Kidney (tissue), 22 donors: ENCODE measurements at places on chromosomes 6 and 20. TPM values are rescaled to one million over a fixed set of nuclear protein-coding genes. Genes with fewer than 3 reads are reported as not detected.

- no peak for DNase-seq
These were observed 248.1 kb downstream of the CD109 start for GRCh38 chr6:73943930-73944652.

DNA sequence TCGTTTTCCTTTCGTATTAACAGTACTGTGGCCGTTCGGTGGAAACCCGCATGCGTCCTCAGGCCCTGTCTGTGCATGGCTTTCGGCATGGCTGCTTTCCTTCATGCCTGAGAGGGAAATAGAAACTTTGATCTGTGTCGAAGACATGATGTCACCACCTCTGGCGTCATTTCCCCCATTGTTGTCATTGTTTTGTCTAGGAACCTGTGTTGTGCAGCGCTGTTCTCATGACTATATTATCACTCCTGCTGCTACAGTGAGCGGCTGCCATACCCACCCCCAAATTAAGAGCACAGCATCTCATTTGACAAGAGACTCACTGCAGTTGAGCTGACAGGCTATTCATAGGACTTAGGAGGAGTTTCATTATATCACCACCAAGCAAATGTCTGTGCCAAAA lies 172.3 kb downstream of the TMEM242 start:
- no peak for DNase-seq

GRCh38 chr20:5033566-5033965 lies 32.3 kb upstream of the SLC23A2 start:
- DNase-seq = no peak

GRCh38 chr6:137944793-137945498 lies 77.9 kb downstream of the TNFAIP3 start:
- DNase-seq = no peak

GRCh38 chr20:46713957-46714834 lies 4.7 kb downstream of the SLC2A10 start:
- no peak for DNase-seq

DNA sequence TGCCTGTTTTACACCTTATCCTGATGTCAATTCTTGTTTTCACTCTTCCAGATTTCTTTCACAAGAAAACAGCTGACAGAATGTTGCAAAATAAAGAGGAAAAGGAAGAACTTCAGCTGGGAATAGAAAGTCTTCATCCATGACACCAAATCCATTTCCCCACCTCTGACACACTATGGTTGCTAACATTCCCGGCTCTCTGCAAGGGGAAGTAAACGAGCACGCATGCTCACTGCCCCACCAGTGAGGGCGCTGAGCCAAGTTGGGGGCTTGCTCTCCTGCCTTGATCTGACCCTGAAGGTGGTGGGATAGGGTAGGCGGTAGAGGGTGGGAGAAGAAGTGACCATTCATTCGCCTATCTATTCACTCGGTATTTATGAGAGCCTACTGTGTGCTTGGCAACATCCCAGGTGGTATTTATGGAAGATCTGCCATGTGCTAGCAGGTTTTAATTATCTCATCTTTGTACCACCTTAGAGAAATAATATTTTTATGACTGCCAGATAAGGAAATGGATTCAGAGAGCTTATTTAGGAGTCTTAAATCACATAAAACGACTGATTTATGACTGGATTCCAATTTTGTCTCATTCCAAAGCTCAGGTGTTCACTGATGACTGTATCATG lies 206.2 kb downstream of the FOXC1 start:
- no peak for DNase-seq

DNA sequence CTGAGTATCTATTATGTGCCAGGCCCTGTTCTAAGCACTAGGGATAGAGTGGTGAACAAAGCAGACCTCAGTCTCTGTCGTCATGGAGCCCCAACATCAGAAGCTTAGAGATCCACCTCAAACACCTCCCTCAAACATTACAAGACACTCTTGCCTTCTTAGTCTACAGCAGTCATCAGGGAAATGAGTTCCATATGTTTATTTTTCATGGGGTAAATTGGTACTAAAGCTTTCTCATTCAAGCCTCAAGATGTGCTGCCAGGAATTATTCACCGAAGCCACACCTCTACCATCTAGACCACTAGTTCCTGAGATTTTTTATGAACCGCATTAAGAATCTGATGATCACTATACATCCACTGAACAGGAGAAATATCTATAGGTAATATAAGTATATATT lies 59.0 kb upstream of the TFB1M start:
- DNase-seq = no peak

RSPH4A gene
- total RNA-seq = 1.8 TPM
